ENCODE measurements at places on chromosomes 12 and 14.

DNA sequence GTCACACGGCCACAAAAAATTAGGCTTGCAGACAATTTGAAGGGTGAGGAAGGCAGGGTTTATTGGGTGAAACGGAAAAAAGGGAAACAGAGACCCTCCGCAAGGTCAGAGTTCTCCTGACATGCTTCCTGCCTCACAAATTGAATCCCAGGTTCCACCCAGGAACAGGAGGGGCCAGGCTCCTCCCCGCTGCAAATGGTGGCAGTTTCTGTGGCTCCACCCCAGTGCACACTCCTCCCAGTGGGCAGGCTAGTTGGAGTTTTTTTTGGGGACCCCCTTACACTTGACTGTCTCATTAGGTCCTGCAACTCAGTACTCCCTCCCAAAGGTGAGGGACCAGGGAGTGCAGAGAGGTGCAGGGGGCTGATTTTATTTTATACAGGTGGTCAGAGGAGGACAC is 39.4 kb upstream of the PPP1CC start:
- H3K4me3 ChIP-seq = no peak overlapping the region
- H3K4me1 ChIP-seq = peaks cover 4% of the 10 kb centered on the region
- H3K36me3 ChIP-seq = no peaks in the 10 kb centered on the region
- no peak overlapping the region for H3K27ac ChIP-seq

- no peak overlapping the region for H3K27ac ChIP-seq
- peaks cover 23% of the 10 kb centered on the region for H3K36me3 ChIP-seq
- DNase-seq = no peak
- no peaks in the 10 kb centered on the region for H3K27me3 ChIP-seq
Observed at GRCh38 chr12:116996093-116996492, 85.3 kb downstream of the FBXW8 start.

- no peak for DNase-seq
- no peaks in the 10 kb centered on the region for H3K36me3 ChIP-seq
- H3K27ac ChIP-seq = peak overlapping the region; percentile 38
- no peak overlapping the region for H3K4me3 ChIP-seq
- H3K4me1 ChIP-seq = peaks cover 55% of the 10 kb centered on the region
Observed at GRCh38 chr12:122067966-122068365, 10.6 kb upstream of the MLXIP start.

GRCh38 chr14:24399447-24399822 is 632 bp downstream of the NYNRIN start:
- DNase-seq = no peak
- H3K4me1 ChIP-seq = peaks cover 65% of the 10 kb centered on the region
- no peaks in the 10 kb centered on the region for H3K27me3 ChIP-seq
- peak overlapping the region; percentile 86 for H3K27ac ChIP-seq
- H3K36me3 ChIP-seq = peaks cover 10% of the 10 kb centered on the region

DNA sequence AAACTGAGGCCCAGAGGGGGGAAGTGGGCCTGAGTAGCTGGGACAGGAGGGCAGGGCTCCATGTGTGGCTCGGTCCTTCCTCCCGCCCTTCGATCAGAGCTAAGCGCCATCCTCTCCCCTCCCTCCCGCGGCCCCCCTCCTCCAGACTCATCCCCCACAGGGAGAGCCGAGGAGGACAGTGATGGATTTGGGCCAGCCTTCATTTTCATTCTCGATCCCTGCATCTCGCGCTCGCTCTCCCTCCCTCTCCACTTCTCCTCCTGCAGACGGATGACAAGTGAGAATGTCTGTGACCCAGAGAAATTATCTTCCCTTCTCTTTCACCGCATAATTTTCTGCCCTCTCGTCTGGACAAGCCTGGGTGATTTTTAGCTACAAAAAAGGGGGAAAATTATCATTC is 183.3 kb downstream of the RBM19 start:
- DNase-seq = no peak
- H3K36me3 ChIP-seq = no peaks in the 10 kb centered on the region
- H3K4me1 ChIP-seq = peaks cover 2% of the 10 kb centered on the region
- peaks cover 54% of the 10 kb centered on the region for H3K27me3 ChIP-seq
